ENCODE measurements at places on chromosomes 5 and 9. TPM values are rescaled to one million over a fixed set of nuclear protein-coding genes. Genes with fewer than 3 reads are reported as not detected.

- H3K36me3 ChIP-seq = peaks cover 26% of the 10 kb centered on the region
- peaks cover 13% of the 10 kb centered on the region for H3K4me1 ChIP-seq
- H3K27me3 ChIP-seq = no peaks in the 10 kb centered on the region
- H3K4me3 ChIP-seq = no peak overlapping the region
These were observed 54.5 kb downstream of the DIAPH1 start for GRCh38 chr5:141564216-141564692.

The PCDHA13 gene
- not detected for total RNA-seq

GRCh38 chr9:93143830-93144530, 9.9 kb upstream of the NINJ1 start:
- no peaks in the 10 kb centered on the region for H3K36me3 ChIP-seq
- peaks cover 16% of the 10 kb centered on the region for H3K4me1 ChIP-seq
- peak; percentile 31 for DNase-seq
- H3K27me3 ChIP-seq = 0 out of 2 replicates have a peak, but pooled peaks cover 3% of the 10 kb centered on the region

- H3K36me3 ChIP-seq = peaks cover 13% of the 10 kb centered on the region
- DNase-seq = no peak
- no peaks in the 10 kb centered on the region for H3K27me3 ChIP-seq
- H3K4me1 ChIP-seq = no peaks in the 10 kb centered on the region
- no peak overlapping the region for H3K4me3 ChIP-seq
These were observed 45.3 kb downstream of the WDR70 start for GRCh38 chr5:37424441-37424840.

The FAM169A gene
- 17.9 TPM for total RNA-seq
